ENCODE measurements at places on chromosomes 7 and 10. TPM values are rescaled to one million over a fixed set of nuclear protein-coding genes. Genes with fewer than 3 reads are reported as not detected.

Gene P4HA1
- total RNA-seq, result 17.7 TPM

Gene MICU1
- total RNA-seq, result 195 TPM

Gene TET1
- total RNA-seq, result 9.6 TPM

Gene CPN1
- not detected for total RNA-seq

Gene IL2RA
- total RNA-seq, result not detected

Gene PPA1
- total RNA-seq, result 48.5 TPM

Gene FOXP2
- 17.6 TPM for total RNA-seq

Gene OPN1SW
- not detected for total RNA-seq

Gene C1QL3
- total RNA-seq, result not detected
